ENCODE measurements at places on chromosomes 3 and 15.

DNA sequence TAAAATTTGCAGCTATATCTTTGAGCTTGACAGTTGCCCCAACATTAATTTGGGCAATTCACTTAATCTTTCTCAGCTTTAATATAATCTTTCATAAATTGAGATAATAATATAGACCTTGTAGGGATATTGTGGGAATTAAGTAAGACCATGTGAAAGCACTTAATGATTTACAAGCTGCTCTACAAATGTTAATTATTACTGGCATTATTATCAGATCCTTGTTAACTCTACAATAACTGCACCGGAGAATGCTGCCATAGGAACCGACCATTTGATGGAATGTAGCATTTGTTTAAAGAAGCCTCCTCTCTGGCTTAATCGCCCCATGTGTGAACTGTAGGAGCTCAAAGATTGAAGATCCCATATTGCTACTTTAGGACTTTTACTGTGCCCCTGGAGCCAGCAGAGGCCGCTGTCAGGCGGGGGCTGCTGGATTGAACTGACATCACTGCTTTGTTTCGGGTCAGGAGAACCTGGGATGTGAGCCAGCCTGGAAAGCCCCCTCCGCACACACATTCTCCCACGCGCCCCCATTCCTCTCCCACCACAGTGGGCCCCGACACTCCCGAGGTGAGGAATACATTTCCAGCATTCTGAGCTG lies 154.2 kb upstream of the TNIK start:
- no peak for DNase-seq
- no peaks in the 10 kb centered on the region for H3K27me3 ChIP-seq
- H3K4me1 ChIP-seq: no peaks in the 10 kb centered on the region

GRCh38 chr3:43879166-43879565 lies 188.4 kb downstream of the ABHD5 start:
- no peaks in the 10 kb centered on the region for H3K4me1 ChIP-seq
- peaks cover 6% of the 10 kb centered on the region for H3K27me3 ChIP-seq
- no peak overlapping the region for H3K27ac ChIP-seq

DNA sequence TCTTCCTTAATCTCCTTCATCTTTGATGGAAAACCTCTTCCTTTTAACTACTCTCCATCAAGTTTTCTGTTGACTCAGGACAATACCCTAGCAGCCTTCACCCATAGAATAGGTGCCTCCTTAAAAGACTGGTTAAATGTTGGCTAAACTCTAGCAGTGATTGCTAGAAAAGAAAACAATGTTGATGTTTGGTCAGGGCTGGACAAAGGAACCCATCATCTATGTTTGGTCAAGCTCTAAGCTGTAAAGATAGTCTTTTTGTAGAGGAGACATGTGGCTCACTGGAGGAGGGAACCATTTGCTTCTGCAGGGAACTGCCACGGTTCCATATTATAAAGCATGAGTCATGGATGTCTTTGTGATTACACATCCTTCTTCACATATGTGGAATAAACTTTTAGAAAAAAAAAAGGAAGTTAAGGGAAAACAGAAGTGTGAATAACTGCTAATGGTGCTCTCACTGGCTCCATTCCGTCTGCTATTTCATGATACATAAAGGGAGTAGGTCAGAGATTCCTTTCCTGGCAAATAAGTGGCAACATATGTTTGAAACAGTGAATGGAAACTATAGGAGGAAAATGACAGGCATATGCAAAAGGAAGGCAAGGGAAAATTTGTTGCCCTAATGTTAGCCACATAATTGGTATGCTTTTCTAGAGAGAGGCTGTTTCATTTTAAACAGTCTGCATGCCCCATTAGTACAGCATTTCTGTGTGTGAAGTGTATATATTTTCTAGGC lies 78.2 kb downstream of the CMSS1 start:
- no peak overlapping the region for H3K27ac ChIP-seq
- no peaks in the 10 kb centered on the region for H3K27me3 ChIP-seq
- no peak overlapping the region for H3K4me3 ChIP-seq
- DNase-seq: no peak
- H3K36me3 ChIP-seq: peaks cover 2% of the 10 kb centered on the region

- no peak for DNase-seq
- H3K4me1 ChIP-seq: no peaks in the 10 kb centered on the region
Measured at GRCh38 chr15:48718646-48719045, 73.1 kb upstream of the FBN1 start.

DNA sequence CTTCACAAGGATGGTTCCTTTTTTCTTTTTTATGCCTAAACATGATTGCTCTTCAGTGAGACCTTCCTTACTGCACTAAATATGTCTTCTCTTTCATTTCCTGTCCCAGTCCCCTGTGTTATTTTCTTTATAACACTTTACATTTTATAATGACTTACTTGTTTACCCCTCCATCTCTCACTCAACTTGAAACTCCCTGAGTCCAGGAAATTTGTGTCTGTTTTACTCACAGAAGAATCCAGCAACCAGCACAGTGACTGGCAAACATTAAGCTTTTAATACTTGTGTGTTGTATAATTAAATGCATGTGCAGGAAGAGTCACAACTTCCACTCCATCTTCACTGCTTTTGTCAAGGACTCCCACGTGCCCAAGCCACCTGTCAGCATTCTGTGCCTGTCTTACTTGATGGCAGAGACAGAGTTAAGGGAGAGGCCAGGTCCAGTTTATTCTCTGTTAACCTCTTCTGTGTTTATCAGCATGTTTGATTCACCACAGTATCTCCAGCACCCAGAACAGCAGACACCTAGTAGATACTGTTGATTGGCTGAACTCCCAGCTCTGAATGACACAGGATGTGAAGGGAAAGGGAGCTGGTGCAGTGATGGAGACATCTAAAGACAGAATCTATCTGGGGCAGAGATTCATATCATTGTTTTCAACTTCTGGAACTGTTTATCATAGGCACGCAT lies 42.8 kb downstream of the SSR3 start:
- no peak for DNase-seq
- H3K36me3 ChIP-seq: no peaks in the 10 kb centered on the region
- H3K27ac ChIP-seq: peak overlapping the region; percentile 9
- peaks cover 7% of the 10 kb centered on the region for H3K27me3 ChIP-seq
- no peak overlapping the region for H3K4me3 ChIP-seq

GRCh38 chr3:140830391-140830790 lies 111.2 kb upstream of the SLC25A36 start:
- no peak overlapping the region for H3K27ac ChIP-seq
- peaks cover 2% of the 10 kb centered on the region for H3K27me3 ChIP-seq
- DNase-seq: no peak
- H3K36me3 ChIP-seq: no peaks in the 10 kb centered on the region

DNA sequence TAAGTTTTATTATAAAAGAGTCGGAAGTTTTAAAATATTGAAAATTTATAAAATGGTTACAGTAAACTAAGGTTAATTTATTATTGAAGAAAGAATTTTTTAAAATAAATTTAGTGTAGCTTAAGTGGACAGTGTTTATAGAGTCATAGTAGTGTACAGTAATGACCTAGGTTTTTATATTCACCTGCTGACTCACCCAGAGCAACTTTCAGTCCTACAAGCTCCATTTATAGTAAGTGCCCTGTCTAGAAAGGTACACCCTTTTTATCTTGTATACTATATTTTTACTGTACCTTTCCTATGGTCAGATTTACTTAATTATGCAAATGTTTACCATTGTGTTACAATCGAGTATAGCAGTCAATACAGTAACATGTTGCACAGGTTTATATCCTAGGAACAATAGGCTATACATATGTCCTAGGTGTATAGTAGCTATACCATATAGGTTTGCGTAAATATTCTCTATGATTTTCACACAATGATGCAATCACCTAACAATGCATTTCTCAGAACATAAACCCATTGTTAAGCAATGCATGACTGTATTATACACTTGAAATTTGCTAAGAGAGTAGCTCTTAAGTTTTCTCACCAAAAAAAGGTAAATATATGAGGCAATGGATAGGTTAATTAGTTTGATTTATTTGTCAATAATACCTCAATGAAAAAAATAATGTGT lies 106.9 kb upstream of the CD96 start:
- H3K27me3 ChIP-seq: no peaks in the 10 kb centered on the region
- H3K27ac ChIP-seq: no peak overlapping the region
- H3K4me3 ChIP-seq: no peak overlapping the region

GRCh38 chr15:81049835-81050234 lies 49.1 kb downstream of the TLNRD1 start:
- no peaks in the 10 kb centered on the region for H3K36me3 ChIP-seq
- no peak for DNase-seq
- no peak overlapping the region for H3K4me3 ChIP-seq
- no peaks in the 10 kb centered on the region for H3K4me1 ChIP-seq
- H3K27me3 ChIP-seq: no peaks in the 10 kb centered on the region

DNA sequence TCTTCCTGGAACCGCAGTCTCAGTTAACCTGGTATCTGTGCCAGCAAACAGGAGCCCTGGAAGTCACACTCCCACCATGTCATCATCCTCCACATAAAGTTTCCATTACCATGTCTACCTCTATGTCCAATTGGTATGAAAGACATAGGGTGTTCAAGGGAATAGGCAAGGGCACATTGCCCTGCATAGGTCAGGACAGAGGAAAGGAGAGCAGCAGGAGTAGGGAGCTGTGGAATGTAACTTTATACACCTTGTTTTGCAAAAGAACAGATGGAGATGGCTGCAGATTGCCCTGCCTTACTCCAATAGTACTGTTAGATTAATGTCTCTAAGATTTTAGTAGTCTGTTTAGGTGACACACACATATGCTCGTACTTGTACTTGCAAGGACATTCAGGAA lies 1056.4 kb downstream of the NTRK3 start:
- no peak for DNase-seq
- H3K27me3 ChIP-seq: peaks cover 12% of the 10 kb centered on the region
- H3K4me3 ChIP-seq: no peak overlapping the region
- no peaks in the 10 kb centered on the region for H3K4me1 ChIP-seq
- H3K27ac ChIP-seq: no peak overlapping the region

DNA sequence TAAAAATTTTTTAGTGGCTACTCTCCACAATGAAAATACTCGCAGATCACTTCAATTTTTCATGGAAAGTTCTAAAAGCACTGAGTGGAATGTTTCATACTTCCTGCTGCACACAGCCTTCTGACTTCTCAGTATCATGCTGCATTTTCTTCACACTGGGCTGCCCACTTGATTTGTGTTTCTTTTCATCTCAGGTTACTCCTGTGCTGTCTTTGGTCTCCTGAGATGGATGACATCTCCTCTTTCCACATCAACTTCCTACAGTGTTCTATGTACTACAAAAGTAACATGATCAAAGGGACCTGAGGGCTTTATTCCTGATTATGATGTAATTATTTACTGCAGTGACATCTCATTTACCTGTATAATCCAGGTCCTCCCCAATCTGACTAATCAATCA lies 927.7 kb downstream of the ROBO2 start:
- no peak overlapping the region for H3K27ac ChIP-seq
- no peaks in the 10 kb centered on the region for H3K4me1 ChIP-seq
- H3K4me3 ChIP-seq: no peak overlapping the region
- no peak for DNase-seq
- no peaks in the 10 kb centered on the region for H3K27me3 ChIP-seq

- no peak for DNase-seq
- no peak overlapping the region for H3K27ac ChIP-seq
- H3K4me1 ChIP-seq: no peaks in the 10 kb centered on the region
- no peaks in the 10 kb centered on the region for H3K36me3 ChIP-seq
Measured at GRCh38 chr3:50162034-50162883, 7.1 kb downstream of the SEMA3F start.

DNA sequence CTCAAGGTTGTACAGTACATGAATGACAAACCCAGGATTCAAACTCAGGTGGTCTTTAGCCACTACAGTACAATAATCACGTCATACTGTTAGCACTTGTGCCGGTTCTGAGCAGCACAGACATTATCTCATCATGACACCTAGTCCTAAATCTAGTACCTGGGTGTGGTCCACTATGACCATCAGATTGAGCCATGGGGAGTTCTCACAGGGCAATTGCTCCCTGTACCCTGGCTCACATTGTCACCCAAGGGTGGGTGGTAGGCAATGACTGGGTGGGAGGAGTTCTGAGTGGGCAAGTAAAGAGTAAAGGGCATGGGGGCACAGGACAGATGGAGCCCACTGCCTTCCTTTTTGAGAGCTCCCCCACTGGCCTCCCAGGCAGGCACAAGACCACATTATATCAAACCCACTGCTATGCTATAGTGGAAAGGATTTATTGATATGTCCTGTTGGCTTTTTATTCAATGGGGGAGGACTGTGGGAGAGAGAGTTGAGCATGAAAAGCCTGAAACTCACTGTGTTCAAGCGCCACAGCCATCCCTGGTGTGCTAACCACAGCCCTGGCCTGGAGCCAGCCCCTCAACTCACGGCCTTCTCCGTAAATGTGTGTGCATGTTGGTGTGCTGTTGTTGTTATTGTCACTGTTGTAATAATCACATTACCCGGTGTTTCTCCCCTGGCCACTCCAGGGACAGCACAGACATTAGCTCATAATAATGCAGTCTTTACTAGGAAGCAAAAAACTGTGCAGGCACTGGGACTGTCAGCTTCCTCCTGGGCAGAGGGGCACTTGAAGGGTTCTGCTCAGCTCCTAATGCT lies 27.3 kb downstream of the ADCY5 start:
- H3K4me1 ChIP-seq: no peaks in the 10 kb centered on the region
- H3K27ac ChIP-seq: no peak overlapping the region
- DNase-seq: no peak
- H3K36me3 ChIP-seq: no peaks in the 10 kb centered on the region
- peaks cover 6% of the 10 kb centered on the region for H3K27me3 ChIP-seq

DNA sequence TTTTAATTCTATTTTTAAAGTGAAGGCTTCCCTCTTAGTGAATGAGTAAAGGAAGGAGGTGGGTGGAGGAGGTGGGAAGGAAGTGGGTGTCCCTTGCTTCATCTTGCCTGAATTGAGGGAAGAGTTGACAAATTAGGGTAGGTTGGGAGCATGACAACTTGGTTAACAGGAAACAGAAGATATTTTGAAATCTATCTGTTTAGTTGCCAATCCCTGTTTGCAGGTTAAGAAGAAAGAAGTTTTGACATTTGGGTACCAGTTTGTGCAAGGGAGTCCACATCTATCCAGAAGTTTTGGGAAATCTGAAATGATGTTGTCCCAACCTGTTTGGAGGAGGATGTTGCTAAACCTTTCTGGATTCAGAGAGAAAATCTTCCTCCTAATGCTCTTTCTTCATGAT lies 204.1 kb upstream of the SUCLG2 start:
- H3K27me3 ChIP-seq: no peaks in the 10 kb centered on the region
- no peak for DNase-seq
- H3K4me1 ChIP-seq: peaks cover 8% of the 10 kb centered on the region

GRCh38 chr3:119600732-119601131 lies 3.0 kb downstream of the PLA1A start:
- H3K27me3 ChIP-seq: no peaks in the 10 kb centered on the region
- no peak overlapping the region for H3K27ac ChIP-seq
- H3K4me1 ChIP-seq: peaks cover 3% of the 10 kb centered on the region
- H3K36me3 ChIP-seq: no peaks in the 10 kb centered on the region

DNA sequence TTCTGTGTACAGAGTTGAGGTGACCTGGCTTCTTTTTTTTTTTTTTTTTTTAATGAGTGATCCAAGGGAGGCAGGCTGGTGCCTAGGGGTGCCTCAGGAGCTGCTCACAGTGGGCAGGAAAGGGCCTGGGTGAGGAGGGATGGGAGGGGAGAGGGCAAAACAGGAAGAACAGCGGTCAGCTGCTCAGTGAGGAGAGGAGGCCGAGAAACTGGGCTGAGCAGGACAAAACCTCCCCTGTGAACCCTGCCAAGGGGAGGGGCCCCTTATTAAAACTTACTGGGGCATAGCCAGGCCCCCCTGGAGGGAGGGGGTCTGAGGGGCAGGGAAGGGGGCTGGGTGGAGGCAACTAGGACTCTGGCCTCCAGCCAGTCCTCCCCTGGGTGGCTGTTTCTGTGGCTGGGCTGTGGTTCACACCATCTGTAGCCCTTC lies 3.5 kb downstream of the PLEKHO2 start:
- H3K36me3 ChIP-seq: no peaks in the 10 kb centered on the region
- H3K27ac ChIP-seq: peak overlapping the region; percentile 96
- H3K27me3 ChIP-seq: no peaks in the 10 kb centered on the region
- H3K4me1 ChIP-seq: peaks cover 54% of the 10 kb centered on the region
